ENCODE measurements at places on chromosomes 7 and 10.

DNA sequence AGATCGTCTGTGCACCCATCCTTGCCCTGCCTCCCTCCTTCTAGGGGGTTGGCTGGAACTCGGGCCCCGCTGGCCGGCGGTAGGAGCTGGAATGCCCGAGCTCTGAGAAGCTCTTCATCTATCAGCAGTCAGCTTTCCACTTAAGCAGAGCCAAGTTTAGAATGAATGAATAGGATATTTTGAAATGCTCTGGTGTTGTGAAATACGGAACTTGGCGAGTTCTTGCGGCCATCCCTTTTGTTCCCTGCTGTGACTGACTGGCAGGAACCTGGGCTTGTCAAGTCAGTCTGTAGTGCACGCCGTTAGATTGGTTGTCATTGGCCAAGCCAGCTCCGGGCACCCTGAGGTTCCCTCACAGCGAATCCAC, 33.3 kb downstream of the FOXK1 start:
- peak; percentile 57 for DNase-seq

GRCh38 chr10:114285961-114286441, 46.9 kb downstream of the VWA2 start:
- DNase-seq: no peak

GRCh38 chr7:30001998-30002397, 12.4 kb upstream of the SCRN1 start:
- no peak for DNase-seq

GRCh38 chr7:13288516-13288915, 601.1 kb downstream of the ARL4A start:
- DNase-seq: no peak

GRCh38 chr7:87628780-87629569, 777 bp downstream of the RUNDC3B start:
- DNase-seq: no peak

- no peak for DNase-seq
These were observed 302.5 kb downstream of the ACTR3B start for GRCh38 chr7:153061910-153062528.

DNA sequence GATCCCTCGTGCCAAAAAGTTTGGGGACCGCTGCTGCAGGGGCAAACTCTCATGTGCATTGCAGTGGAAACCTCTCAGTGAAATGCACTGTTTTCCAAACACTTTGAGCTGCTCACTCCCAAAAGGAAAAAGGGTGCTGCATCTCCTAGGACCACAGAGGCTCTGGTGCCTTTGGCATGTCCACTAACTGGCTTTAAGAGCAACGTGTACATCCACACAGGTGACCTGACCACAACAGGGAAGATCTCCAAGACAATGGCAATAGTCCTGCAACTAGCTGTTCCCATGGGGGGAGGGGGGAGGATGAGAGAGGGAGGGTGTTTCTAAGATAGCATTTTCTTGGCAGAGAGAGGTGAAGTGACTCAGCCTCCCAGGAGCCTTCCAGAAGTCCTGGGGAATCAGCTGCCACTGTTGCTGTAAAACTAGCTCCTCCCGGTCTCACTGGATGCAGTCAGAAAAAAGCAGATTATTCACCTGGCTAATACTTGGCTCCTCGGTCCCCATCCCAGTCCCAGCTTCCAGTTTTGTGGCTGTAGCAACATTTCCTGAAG, 181.7 kb downstream of the HECW1 start:
- DNase-seq: peak; percentile 12

DNA sequence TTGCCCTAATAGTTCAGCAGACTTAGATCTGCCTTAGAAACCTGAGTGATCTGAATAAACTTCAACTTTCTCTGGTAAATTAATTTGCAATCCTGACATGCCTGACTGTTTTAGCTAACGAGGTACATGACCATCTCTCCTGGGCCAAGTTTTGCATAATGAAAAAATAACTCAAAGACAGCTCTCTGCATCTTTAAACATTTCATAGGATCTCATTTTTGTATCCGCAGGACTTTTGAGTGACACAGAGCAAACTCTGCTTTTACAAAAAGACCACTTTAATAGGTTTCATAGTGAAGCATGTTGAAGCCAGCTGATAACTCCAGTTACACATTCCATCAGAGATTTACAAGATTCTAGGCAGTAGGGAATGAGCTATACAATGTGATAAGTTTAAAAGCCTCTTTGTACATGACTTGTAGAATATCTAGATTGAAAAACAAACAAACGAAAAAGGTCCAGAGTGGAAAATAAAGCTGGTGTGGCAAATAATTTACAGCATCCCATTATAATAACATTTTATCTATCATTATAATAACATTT, 2.1 kb downstream of the PRKG1 start:
- DNase-seq: no peak

- peak; percentile 92 for DNase-seq
These were observed 16.6 kb downstream of the BAG3 start for GRCh38 chr10:119667562-119668328.

GRCh38 chr7:18558503-18558902, 63.0 kb downstream of the HDAC9 start:
- DNase-seq: no peak

GRCh38 chr10:78776756-78777155, 292.0 kb upstream of the ZMIZ1 start:
- DNase-seq: no peak

- no peak for DNase-seq
These were observed 373.6 kb downstream of the BBS9 start for GRCh38 chr7:33503014-33503413.

- no peak for DNase-seq
These were observed 84.4 kb downstream of the CHCHD3 start for GRCh38 chr7:132997505-132997904.

- DNase-seq: no peak
These were observed 362.5 kb upstream of the NRP1 start for GRCh38 chr10:33697016-33697415.

- DNase-seq: no peak
These were observed 28.7 kb upstream of the PDCD4 start for GRCh38 chr10:110843031-110843430.

DNA sequence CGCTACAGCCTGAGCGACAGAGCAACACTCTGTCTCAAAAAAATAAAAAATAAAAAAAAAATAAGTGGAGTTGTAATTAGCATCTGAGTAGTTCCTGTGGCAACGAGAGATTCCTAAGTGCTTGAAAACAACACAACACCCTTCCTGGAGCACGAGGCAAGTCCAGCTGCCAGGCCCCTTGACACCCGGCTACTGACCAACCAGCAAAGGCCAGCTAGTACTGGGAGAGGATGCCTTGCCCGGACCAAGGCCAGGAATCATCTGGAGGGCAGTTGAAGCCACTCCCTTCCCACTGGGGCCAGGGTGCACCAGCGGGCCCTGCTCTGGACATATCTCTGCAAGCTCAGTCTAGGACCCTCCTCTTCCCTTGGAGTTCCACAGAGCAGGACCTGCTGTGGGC, 536 bp downstream of the C10orf105 start:
- DNase-seq: no peak

DNA sequence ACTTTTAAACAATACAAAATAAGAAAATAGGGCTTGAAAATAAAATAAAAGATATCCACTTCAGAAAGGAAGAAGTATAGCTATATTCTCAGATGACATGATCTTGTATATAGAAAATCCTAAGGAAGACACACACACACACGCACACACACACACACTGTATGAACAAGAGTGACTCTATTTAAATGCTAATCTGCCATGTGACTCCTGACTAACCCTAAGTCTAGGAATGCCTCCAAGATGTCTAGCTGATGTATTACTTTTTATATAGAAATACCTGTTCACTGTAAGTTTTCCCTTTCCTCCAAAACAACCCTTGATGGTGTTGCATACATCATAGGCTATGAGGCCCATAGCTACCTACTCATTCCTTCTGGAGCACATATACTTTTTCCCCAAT, 173.1 kb upstream of the LRRTM3 start:
- no peak for DNase-seq

- no peak for DNase-seq
These were observed 18.2 kb downstream of the PODXL start for GRCh38 chr7:131538071-131538812.

DNA sequence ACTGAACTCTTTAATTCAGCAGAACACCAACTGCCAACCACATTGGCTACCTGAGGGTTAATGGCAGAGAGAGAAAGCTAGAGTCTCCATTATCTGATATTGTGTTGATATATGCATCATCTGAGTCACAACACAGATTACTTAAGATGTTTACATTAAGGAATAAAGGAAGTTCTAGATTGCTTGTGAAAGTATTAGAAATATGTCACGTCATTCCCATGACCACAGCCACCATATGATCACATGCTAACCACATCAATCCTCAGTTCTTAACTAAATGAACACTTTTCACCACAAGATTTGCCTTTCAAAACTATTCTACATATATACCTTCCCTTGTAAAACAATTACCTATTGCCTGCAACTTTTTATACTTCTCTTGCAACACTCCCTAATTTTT, 337.9 kb downstream of the FGFR2 start:
- DNase-seq: no peak

GRCh38 chr7:162632-163297, 29.6 kb upstream of the FAM20C start:
- DNase-seq: no peak

GRCh38 chr10:92957223-92958010, 103.2 kb upstream of the CYP26C1 start:
- DNase-seq: no peak

DNA sequence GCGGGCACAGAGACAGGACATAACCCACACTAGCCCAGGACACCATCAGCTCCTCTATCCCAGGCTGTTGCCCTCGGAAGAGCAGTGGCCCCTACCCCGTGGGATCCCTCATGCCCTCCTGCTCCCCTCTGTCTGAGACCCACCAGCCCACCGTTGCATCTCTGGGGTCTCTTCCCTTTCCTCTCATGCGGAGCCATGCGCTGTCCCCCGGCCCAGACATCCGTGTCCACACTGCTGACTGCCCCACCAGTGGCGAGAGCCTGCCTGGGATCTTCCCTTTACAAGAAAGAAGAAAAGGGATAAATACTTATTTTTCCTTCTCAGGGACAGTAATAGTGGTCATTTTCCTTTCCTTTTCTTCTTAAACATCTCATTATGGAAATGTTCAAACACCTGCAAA, 115.4 kb downstream of the WDR37 start:
- DNase-seq: no peak

- no peak for DNase-seq
These were observed 40.8 kb downstream of the CPED1 start for GRCh38 chr7:121029302-121029701.

DNA sequence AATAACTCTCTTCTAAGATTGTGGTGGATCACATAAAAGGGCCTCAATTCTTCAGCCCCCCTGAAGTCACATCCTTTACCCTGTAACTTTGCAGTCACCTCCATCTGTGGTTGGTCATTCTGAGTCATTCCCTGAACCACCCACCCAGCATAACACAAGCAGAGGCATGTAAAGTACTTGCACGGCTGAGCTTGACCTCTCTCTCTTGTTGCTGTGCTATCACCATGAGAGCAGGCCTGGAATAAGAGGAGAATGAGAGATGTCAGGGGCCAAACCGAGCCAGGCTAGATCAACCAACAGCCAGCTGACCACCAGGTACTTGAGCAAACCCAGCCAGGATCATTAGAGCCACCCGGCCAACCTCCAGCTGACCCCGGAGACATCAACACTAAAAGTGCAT, 13.5 kb upstream of the STK17A start:
- no peak for DNase-seq

DNA sequence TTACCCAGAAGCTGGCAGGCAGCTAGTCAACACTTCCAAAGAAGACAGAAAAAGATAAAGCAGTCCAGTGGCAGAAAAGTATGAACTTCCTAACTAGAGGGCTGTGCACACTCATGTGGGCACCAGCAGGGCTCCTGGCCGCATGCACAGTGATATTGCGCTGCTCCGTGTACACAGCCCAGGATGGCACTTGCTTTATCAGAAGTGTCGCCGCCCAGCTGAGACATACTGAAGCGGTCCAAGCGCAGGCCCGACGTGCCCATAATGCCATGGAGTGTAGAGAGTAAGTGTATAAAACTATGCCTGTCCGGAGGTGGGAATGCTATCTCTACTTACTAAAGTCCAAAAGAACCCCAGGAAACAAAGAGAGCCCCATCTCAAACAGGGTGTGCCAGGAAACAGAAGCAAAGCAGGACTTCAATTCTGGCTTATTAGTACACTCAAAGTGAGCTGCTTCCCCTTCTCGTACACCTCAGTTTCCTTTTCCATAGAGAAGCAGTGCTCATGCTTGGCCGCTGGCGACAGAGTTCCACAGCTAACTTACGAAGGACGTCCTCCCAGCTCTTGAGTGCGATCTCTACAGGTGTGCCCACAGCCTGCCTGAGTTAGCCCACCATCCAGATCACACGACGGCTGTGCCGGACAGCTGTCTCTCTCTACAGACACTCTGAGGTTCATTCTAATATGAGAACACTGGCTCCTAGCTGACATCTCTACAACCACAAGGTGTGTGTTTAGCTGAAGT, 234.3 kb downstream of the COBL start:
- DNase-seq: no peak

- no peak for DNase-seq
These were observed 148.6 kb downstream of the GRK5 start for GRCh38 chr10:119355930-119356329.

DNA sequence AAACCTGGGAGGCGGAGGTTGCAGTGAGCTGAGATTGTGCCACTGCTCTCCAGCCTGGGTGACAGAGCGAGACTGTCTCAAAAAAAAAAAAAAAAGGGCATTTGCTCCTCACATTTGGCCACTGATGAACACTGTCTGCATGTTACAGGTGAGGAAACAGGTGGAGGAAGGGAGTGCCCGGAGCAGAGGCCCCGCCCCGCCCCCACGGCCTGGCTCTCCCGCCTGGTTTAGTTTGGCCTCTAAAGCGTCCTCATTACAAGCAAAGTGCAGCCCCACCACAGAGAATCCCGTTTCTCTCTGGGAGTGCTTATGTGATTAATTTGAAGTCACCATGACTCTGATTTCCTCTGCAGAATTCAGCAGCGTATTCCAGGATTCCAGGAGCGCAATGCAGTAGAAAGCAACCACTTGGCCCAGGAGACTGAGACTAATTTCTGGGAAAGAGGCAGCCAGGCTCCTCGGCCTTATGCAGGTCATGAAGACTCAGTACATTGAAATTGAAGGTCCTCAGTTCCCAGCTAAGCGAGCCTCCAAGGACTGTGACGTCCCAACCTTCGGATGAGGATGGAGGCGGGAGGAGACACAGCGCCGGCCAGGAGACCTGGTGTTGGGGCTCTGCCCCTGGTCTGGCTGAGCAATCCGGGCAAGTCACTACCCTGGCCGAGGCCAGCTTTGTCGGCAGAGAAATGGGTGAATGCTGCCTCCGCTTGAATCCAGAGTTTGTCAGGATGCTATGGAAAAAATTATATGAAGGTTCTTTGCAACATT, 44.7 kb downstream of the RBM17 start:
- no peak for DNase-seq

DNA sequence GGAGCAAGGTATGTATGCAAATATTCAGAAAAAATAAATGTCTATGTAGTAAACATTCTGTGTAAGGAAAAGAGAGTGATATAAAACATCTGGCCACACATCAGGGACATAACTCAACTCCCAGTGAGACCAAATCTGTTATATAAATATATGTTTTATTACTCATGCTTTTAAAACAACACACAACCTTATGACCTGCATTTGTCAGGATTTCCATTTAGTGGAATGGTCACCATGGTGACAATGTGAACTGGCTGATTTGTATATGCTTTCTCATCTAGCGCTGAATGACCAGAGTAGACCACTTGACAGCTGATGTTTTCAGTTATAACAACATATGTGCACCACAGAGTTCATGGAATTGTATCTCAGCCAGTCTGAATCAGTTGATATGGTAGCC, 551.7 kb downstream of the HTR7 start:
- no peak for DNase-seq

GRCh38 chr7:81478664-81479063, 291.2 kb downstream of the HGF start:
- no peak for DNase-seq

- no peak for DNase-seq
These were observed 61.2 kb upstream of the INPP5A start for GRCh38 chr10:132476146-132477065.

Data from AG09319 (cell line).